ENCODE measurements at places on chromosomes 12 and 14.

- no peak for DNase-seq
Observed at GRCh38 chr12:41202051-41202450, 13.9 kb downstream of the PDZRN4 start.

DNA sequence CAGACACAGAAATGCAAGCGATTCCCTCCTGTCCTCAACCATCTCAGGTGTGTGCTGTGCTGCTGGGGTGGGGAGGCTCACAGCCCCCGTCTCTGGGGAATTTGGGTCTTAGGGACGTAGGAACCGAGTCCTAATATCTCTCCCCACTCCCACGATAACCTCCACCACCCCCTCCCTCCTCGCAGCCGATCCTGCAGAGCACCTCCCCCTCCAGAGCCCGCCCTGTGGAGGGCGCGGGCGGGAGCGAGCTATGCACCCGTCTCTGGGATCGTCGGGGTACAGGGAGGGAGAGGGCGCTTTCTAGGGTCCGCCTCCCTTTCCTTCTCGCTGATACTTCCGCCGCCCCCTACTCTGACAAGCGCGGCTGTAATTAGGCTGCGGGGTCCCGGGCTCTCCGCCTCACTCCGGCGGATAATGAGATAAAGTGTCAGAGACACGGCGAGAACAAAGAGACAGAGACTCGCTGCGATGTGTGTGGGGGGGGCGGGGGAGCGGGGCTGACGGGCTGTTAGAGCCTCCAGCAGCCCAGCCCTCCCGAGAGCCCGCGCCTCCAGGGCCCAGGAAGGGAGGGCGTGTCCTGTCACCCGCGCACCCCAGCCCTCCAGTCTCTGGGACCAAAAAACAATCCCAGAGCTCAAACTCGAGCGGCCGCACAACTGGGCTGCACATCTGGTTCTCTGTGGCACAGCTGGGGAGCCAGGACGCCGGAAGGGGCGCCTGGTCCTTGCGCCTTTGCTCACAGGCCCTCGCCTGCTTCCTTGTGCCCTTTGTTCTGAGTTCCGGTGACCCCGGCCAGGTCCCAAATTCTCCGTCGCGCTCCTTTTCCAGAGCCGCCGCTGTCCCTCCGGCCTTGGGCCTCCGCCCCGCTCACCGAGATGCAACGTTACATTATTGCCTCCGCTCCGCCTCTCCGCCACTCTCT is 8.7 kb downstream of the SHMT2 start:
- DNase-seq = no peak

DNA sequence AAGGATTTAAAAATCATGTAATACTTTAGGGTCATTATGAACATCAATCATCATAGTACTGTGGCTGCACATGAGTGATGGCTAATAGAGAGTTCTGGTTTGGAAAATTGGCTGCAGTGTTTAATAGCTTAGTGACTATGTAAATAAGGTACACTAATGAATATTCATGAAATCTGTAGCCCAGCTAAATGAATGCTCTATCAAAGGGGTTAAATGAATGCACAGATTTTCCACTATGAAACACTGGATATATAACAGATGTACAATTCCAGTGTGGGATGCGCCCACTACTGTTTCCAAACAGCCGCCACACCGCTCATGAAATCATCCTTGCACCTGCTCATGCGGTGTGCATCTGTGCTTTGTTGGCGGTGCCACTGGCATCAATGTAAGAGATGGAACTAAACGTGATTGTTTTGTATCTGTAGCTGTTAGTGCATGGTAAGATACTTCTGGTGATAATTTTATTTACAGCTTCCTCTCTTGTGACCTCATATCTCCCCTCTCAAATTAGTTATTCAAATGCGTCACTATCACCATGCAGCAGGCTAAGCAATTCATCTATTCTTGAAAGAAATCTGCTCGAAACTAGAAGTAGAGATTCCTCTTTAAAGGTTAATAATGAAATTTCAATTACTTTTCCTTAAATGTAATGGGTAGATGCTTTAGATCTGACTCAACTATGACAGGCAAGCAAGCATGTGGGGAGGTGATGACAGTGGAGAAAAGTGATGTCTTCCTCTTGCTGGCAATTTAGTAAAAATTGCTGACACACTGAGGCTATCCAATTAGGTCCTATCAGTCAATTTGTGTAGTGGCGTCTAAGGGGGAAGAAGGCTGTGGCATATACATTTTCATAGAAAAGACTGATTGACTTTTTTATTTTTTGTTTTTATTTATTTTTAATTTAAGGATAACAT is 433.6 kb downstream of the AEBP2 start:
- DNase-seq = no peak

- no peak for DNase-seq
Observed at GRCh38 chr14:75523771-75524171, 1.5 kb downstream of the BATF start.

- DNase-seq = no peak
Observed at GRCh38 chr12:76939701-76940100, 60.9 kb upstream of the CSRP2 start.

DNA sequence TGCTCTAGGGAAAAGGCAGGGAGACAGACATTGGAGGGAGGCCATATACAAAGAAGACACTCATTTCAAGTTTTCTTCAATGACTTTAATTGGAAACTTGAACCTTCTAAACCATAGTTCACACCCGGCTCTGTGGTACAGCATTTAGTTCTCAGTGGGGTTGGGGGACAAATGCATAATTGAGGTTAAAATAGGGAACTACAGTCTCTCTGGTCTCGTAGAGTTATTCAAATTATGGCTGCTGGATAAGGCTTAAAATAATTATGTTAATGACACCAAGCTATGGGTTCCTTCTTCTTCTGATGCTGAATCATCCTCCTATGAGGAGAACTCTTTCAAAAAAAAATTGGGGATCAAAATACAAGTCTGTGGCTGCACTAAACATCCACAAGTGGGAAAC is 3.8 kb upstream of the RPAP3 start:
- DNase-seq = no peak

GRCh38 chr14:91985521-91986255 is 38.2 kb upstream of the FBLN5 start:
- no peak for DNase-seq

DNA sequence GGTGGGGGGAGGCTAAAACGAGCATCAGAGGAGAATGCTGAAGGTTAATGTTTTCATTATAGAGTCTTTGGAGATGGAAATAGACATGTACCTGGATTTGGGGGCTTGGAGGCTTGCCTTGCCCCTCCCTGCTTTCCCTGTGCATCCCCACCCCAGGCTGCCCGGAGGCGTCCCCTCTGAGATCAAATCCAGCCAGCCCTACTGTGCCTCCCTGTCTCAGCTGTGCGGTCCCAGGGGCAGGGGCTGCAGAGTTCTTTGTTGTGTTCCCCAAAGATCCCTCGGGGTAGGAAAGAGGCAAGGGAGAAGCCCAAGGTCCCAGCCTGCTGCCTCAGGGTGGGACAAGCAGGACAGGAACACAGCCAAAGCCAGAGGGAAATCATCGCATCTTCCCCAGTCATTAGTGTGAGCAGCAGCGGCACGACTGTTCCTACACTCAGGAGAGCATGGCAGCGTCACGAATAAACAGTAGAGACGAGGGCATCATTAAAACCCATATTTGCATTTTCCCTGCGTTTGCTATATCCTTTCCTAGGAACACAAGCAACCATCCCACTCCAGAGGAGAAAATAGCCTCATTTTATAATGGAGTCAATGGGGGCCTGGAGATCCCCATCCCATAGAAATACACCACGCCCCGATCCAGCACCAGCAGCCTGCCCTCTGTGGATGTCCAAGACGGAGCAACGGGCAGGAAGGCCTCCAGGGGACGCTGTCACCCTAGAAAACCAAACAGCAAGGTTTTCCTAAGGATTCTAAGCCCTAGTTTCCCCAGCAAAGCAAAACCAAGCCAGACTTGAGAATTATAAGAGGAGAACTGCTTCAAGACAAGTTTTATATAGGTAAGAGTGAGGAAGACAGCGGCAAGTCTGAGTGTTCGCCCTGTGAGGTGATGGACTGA is 32.4 kb downstream of the ANO2 start:
- DNase-seq = no peak

DNA sequence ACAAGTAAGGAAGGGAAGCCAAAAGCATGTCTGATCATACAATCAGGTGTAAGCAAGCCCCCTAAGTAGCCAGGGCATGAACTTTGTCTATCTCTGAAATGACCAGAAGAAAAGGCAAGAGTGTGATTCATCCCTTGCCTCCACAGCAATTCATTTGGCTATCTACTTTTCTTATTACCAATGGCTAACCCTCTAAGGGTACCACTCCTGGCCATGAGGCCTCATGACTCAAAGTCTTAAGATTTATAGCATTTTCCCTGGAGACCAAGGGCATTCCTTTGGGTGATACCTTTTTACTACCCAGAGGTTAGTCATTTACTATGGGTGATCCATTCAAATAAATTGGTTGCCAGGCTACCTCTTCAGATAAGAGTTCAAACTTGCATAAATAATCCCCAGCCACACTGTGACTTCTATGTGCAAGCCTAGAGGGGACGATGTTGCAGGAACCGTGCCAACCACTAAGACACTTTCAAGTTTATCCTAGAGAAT is 1.5 kb upstream of the LGALS3 start:
- DNase-seq = no peak

DNA sequence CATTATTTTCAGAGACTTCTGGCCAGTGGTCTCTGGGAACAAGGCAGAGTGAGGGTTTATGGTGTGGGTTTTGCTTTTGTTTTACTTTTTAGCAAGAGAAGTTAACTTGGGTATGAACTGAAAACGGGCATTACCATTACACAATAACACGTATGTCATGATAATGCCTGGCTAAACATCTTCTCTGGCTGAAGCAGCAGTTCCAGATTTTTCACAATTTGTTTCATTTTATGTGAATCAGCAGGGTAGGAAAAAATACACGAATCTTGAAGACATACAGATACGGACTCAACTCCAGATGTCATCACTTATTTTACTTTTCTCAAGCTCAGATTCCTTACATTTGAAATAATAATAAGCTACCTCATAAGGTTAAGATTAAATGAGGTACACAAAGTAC is 2.5 kb upstream of the PCNX4 start:
- no peak for DNase-seq

- DNase-seq = no peak
Observed at GRCh38 chr12:29572938-29573337, 75.5 kb upstream of the OVCH1 start.

DNA sequence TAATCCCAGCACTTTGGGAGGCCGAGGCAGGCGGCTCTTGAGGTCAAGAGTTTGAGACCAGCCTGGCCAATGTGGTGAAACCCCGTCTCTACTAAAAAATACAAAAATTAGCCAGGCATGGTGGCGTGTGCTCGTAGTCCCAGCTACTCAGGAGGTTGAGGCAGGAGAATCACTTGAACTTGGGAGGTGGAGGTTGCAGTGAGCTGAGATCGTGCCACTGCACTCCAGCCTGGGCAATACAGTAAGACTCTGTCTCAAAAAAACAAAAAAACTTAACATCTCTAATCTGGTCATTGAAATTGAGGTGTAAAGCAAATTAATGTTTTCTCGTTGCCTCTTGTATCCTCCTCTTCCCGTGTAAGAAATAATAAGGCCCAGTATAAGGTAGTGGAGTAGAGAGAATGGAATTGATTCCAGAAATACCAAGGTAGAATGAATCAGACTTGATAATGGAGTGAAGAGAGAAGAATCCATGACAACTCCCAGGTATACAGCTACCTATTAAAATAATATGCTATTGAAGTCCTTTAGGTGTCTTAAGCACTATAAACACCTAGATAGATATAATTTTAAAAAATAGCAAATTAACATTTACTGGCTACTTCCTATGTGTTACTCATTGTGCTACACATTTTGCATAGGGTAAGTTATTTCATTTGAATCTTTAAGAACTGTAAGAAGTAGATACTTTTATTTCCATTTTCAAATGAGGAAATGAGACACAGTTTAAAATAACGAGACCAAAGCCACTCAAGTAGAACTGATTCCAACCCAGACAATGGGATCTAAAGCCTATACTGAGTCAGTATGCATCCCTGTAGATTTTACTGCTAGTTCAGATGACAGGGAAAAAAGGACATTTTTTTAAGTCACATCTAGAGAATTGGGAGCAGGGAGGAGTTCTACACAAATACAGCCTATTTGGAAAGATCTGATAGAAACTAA is 23.2 kb downstream of the RAP1B start:
- no peak for DNase-seq
